ENCODE measurements at places on chromosomes 3 and 15.

GRCh38 chr3:155760653-155761052, 15.8 kb upstream of the PLCH1 start:
- DNase-seq, result no peak

GRCh38 chr15:84782346-84782745, 34.0 kb downstream of the ZNF592 start:
- no peak for DNase-seq

DNA sequence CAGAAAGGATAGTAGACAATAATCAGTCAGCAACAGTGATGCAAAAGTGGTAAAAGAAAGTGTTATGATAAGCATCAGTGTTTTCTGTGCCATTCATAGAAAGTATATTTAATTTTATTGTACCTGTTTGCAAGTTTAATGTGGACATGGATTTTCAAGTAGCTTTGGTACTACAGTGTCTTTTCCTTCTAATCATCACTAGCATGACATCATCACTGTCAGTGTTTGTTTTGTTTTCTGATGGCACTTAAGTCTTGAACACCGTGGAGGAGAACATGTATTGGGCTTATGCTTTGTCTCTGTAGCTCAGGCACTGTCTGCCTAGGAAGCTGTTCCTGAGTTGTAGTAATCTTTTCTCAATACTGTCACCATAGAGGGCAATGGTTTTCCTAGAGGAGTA, 41.9 kb downstream of the SETD5 start:
- no peak for DNase-seq

DNA sequence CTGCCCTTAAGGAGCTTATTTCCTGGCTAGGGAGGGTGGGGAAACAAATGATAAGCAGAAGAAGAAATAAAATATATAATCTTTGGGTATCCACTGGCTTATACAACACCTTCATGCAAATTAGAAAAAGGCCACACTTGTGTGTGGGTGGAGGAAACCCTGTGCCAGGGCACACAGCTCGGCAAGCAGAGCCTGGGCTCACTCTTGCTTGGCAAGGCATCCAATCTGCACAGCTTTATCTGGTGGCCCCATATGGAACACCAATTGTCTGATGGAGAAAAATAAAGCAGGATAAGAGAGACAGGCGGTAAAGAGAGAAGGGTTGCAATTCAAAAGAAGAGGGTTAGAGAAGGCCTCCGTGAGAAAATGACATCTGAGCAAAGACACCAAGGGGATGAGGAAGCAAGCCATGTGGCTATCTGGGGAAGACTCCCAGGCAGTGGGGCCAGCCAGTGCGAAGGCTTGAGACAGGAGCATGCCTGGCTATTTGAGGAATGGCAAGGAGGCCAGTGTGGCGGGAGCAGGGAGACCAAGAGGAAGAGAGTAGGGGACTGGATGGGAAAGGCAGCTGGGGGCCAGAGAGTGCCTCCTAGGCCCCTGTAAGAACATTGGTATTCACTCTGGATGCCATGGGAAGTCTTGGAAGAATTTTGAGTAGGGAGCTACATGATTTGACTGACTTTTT, 22.5 kb upstream of the VPS8 start:
- DNase-seq, result no peak
